ENCODE measurements at places on chromosomes 6 and 20.

DNA sequence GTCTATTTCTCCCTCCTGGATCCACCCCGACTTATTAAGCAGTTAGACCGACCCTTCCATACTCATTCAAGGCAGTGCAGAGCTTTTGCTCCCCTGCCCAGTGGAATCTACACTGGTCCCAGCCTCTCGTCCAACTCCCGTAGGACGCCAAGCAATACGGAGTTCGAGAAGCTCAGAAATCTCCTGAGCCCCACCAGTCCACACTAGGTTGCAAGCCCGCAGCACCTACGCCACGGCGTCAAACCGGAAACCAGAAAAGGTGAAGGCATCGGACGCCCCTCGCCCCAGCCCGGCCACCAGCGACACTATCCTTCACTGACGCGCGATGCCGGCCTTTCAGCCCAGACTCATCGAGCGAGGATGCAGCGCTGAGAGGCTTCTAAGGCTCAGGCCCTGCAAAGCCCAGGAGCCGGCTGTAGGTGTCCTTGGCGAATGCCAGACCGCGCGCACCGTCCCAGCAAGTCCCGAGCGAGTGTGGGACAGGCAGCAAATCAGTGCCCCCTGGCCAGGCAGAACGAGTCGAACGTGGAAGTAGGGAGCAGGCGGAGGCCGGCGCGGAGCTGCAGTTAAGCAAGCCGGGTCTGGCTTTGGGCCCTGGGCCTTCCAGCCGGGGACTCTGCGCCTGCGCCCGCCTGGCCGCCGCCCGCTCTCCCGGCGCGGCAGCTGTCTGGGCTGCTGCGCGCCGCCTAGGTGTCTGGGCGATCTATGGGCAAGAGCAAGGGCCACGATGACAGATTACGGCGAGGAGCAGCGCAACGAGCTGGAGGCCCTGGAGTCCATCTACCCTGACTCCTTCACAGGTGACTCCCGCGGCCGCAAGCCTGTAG is at the start of gene RWDD1:
Gene RWDD1 (plus strand): TSS at position 649 of the 827 bp plus-strand sequence. CDS start 79 bp downstream, at position 728.
- H3K4me1 ChIP-seq, result peaks cover 43% of the 10 kb centered on the region
- peak within 1 kb of the TSS; percentile 96 for H3K27ac ChIP-seq
- DNase-seq, result peak; percentile 99
- peaks cover 6% of the 10 kb centered on the region for H3K27me3 ChIP-seq

DNA sequence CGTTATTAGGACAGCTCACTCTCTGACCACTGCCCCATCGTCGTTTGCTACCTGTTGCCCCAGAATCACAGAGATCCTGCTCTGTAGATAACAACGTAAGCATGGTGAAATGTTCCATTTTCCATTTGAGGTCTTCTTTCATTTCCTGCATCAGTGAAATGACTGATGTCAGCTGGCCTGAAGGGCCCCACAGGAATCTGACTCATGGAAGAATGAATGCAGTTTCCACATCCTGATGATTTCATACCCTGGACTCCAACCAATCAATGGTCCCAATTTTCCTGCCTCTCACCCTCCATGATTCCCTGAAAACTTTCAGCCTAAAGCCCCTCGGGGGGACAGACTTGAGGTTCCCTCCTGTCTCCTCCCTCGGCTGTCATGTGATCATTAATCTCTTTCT is 394.4 kb upstream of the CDH4 start:
- no peak overlapping the region for H3K4me3 ChIP-seq

- H3K27me3 ChIP-seq, result no peaks in the 10 kb centered on the region
- H3K36me3 ChIP-seq, result no peaks in the 10 kb centered on the region
- DNase-seq, result no peak
- H3K27ac ChIP-seq, result no peak overlapping the region
- no peak overlapping the region for H3K4me3 ChIP-seq
- H3K4me1 ChIP-seq, result no peaks in the 10 kb centered on the region
Measured at GRCh38 chr6:5378331-5378730, 117.0 kb downstream of the FARS2 start.

DNA sequence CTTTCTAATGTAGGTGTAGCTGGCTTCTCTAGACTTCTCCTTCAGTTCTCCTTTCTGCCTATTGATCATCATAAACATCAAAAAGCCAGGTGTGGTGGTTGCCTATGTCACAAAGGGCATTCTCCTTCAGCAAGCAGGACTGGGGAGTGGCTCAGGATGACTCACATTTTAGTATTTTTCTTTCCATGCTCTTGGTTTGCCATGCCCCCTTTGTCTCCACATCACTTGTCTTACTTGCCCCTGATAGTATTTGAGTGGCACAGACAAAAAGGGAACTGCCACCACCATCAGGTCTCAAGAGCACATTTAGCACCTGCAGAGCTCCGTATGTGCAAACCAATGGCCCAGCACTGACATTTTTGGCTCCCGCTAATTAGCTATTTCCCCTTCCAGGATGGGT is 698.8 kb downstream of the DHX35 start:
- no peaks in the 10 kb centered on the region for H3K27me3 ChIP-seq
- no peak overlapping the region for H3K27ac ChIP-seq
- H3K4me3 ChIP-seq, result no peak overlapping the region
- DNase-seq, result no peak
- H3K36me3 ChIP-seq, result no peaks in the 10 kb centered on the region
- no peaks in the 10 kb centered on the region for H3K4me1 ChIP-seq

DNA sequence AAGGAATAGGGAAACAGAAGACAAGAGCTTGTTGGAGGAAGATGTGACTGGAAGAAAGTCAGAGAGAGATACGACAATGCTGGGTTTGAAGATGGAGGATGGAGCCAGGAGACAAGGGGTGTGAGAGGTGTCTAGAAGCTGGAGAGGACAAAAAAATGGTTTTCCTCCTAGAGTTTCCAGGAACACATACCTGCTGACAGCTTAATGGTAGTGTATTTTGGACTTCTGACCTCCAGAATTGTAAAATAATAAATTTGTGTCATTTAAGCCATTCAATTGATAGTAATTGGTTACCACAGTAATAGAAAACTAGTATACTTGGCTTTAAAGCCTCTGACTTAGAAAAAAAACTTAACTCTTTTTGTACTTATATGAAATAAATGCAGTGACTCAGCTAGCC is 3.6 kb downstream of the AIG1 start:
- H3K36me3 ChIP-seq, result no peaks in the 10 kb centered on the region
- H3K4me3 ChIP-seq, result no peak overlapping the region
- H3K4me1 ChIP-seq, result peaks cover 24% of the 10 kb centered on the region
- DNase-seq, result no peak
- H3K27me3 ChIP-seq, result peaks cover 8% of the 10 kb centered on the region
- H3K27ac ChIP-seq, result no peak overlapping the region

GRCh38 chr6:81606965-81607381 is 145.5 kb downstream of the TENT5A start:
- no peaks in the 10 kb centered on the region for H3K36me3 ChIP-seq
- H3K4me3 ChIP-seq, result no peak overlapping the region
- no peaks in the 10 kb centered on the region for H3K4me1 ChIP-seq
- no peak overlapping the region for H3K27ac ChIP-seq
- H3K27me3 ChIP-seq, result no peaks in the 10 kb centered on the region

DNA sequence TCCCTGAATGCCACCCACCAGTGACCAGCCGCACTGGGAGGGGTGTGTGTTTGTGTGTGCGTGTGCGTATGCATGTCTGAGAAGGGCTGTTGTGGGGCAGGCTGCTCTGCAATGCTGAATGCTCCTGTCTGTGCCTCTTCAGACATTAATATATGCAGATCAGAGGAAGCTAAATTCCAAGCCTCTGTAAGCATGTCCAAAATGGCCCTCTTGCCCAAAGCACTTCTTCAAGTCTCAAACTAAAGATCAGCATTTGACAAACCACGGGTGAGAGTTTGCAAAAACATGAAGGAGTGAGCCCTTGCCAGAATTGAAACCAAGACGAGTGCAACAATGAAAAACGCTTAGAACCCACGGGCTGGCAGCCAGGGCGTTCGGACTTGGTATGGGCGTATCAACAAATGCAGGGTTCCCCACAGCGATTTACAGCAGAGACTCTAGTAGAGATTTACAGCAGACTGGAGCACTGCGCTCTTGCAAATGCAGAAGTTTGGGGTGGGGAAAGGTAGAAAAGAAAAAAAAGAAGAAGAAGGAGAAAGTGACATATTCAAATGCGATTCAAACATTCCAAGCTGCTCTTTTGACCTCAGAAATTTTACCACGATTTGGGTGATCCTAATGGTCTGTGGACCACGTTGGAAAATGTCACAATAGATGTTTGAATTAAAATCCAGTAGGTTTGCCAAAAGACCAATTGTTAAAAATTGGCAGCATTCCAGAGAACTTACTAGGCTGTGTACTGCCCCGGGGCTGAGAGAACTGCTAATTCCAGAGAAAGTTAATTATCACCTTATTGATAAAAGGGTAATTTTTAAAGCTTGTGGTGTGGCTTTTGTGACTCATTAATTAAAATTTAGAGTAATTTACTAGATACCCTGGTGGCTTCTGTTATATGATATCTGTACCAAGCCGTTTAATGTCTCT is 3.5 kb downstream of the SCML4 start:
- DNase-seq, result peak; percentile 70
- peaks cover 26% of the 10 kb centered on the region for H3K36me3 ChIP-seq
- peaks cover 85% of the 10 kb centered on the region for H3K4me1 ChIP-seq
- H3K4me3 ChIP-seq, result peak overlapping the region; percentile 92
- peak overlapping the region; percentile 100 for H3K27ac ChIP-seq

DNA sequence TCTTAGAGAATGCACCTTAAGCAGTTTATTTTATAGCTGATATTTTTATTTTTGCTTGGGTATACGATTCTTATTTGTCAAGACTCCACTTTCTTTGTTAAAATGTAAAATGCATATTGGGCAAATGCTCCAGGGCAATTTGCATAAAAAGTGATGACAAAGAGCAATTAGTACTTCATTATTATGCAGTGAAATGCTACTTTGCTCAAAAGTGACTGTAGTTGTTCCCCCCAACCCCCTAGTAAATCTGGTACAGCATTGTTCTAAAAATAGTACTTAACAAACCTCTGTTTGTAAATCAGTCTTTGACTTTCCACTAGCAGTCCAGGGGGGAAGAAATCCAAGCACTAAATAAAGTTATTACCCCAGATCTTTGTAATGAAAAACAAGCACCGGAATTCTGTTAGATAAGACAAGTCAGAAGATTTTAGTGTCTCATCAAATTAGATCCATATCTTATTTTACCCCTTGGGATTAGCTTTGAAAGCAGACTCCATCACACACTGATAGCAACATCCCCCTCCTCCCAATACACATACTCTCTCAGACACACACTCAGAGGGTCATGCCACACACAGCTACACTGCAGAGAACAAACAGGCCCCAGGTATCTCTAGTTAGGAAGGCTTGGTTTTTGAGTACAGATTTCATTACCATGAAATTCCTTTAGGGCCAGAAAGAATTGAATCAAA is 32.9 kb upstream of the BACH2 start:
- H3K27me3 ChIP-seq, result no peaks in the 10 kb centered on the region
- DNase-seq, result no peak

Measured in activated naive CD4-positive, alpha-beta T cell treated with anti-CD3 and anti-CD28 coated beads, Interleukin-2, amount 10 ng/mL, durations not matched to agents 7 days and 5 days (primary cell).